C1 segment of cervical spinal cord (tissue), 14 donors: ENCODE measurements at places on chromosomes 2 and 18.

- DNase-seq = no peak
Measured at GRCh38 chr2:26469092-26469710, 8.7 kb downstream of the OTOF start.

GRCh38 chr18:12317664-12318333 is 9.8 kb downstream of the TUBB6 start:
- DNase-seq = no peak

- no peak for DNase-seq
Measured at GRCh38 chr2:84640411-84640810, 124.1 kb downstream of the DNAH6 start.

- DNase-seq = no peak
Measured at GRCh38 chr2:10508038-10508437, 59.9 kb upstream of the ODC1 start.

DNA sequence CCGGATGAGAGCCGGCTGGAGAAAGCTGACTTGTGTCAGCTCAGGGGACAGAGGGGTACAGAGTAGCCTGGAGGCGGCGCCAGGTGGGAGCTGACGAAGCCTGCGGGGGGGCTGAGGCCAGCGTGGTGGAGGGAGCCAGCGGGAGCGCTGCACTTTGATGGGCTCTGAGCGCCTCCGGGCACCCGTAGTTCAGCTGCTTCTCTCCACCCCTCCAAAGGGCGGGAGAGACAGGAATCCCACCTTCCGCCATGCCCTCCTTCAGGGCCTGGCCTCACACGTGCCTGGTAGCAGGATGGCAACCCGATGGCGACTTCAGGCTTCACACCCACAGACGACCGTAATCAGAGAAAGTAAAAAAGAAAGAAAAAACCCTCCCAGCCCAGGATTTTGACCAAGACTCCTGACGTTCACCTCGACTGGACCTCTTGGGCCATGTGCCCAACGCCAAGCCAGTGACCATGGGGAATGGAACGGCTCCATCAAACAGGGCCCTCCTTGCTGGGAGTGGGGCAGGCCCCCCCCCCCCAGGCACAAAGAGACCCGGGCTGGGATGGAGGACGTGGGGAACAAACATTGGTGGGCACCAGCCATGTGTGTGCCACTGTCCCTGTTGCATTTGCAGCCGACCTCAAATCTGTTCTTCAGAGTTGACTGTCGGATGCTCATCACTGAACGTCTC is 60.7 kb upstream of the ASAP2 start:
- DNase-seq = no peak

DNA sequence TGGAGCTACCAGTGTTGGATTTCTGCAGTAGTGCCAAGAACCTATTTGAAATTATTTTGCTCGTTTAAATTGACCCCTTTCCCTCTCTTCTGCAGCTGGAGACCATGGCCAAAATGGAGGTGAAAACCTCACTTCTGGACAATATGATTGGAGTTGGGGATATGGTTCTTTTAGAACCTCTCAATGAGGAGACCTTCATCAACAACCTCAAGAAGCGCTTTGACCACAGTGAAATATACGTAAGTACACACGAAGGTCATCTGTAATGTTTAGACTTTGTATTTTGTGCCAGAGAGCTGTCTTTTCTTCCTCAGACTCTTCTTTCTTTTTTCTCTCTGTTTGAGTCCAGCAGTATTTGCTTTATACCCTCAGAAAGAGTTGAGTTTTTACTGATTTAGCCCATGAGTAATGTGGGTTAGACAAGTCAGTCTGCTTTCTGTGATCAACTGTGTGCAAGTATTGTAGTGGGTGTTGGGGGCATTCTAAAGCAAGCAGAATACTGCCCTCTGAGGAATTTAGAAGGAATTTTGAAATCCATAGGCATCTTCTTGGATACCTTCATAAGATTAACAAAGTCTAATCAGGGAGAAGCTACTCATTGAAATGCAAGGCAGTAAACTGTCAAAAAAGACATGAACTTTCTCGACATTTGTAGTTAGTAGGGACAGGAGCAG is 31.7 kb downstream of the MYO1B start:
- DNase-seq = no peak

- no peak for DNase-seq
Measured at GRCh38 chr2:37833423-37833822, 91.7 kb upstream of the RMDN2 start.

- DNase-seq = no peak
Measured at GRCh38 chr2:58289029-58289428, 47.9 kb upstream of the FANCL start.

DNA sequence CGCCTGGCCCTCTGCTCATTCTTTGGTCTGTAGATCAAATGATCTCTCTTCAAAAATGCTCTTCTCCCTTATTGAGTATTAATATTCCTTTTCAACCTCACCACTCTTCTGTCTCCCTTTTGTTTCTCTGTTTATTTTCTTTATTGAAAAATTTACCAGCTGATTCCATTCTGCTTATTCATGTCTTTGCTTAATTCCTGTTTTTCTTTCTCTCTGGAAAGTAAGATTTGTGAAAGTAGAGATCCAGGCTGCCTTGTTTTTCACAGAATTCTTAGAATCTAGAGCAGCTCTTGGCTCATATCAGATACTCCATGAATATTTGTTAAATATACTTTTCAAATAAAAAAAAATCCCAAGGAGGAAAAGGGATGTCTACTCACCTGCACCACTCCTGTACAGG is 157.0 kb downstream of the DOCK10 start:
- DNase-seq = no peak

- no peak for DNase-seq
Measured at GRCh38 chr2:11798701-11799435, 52.4 kb downstream of the LPIN1 start.

- no peak for DNase-seq
Measured at GRCh38 chr18:3875961-3876360, 426.0 kb downstream of the TGIF1 start.

DNA sequence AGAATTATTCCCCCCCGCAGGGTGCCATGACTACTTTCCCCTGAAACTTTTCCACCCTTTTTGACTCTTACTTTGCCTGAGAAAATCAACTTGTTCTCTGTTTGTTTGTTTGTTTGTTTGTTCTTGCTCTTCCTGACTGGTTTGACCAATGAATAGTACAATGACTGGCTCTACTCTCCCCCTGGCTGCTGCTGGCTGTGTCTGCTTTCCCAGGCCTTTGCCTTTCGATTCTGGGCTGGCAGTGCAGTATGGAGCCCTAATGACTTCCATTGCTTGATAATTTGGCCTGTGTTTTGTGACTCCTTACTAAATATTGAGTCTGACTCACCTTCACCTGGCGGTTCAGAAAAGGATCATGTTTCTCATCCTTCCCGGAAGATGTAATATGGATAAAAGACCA is 241.1 kb downstream of the TMEM182 start:
- no peak for DNase-seq

- DNase-seq = no peak
Measured at GRCh38 chr2:239889641-239890121, 135.5 kb downstream of the NDUFA10 start.
